ENCODE measurements at places on chromosomes 11 and 22.

- DNase-seq: no peak
Measured at GRCh38 chr11:44615913-44616791, 50.7 kb downstream of the CD82 start.

DNA sequence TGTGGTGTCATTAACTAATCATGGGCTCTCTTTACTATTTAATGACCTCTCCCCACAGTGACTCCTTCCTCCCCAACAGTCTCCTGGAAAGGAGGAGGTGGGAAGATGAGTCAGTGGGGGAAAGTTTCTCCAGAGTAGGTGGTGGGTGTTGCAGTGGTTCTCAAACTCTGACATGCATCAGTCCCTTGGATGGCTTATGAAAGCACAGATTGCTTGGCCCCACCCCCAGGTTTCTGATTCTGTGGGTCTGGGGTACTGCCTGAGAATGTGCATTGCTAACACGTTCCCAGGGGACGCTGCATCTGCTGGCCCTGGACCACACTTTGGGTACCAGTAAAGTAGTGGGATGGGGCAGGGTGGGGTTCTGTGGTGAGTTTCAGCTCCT is 9.8 kb downstream of the CD82 start:
- DNase-seq: no peak

DNA sequence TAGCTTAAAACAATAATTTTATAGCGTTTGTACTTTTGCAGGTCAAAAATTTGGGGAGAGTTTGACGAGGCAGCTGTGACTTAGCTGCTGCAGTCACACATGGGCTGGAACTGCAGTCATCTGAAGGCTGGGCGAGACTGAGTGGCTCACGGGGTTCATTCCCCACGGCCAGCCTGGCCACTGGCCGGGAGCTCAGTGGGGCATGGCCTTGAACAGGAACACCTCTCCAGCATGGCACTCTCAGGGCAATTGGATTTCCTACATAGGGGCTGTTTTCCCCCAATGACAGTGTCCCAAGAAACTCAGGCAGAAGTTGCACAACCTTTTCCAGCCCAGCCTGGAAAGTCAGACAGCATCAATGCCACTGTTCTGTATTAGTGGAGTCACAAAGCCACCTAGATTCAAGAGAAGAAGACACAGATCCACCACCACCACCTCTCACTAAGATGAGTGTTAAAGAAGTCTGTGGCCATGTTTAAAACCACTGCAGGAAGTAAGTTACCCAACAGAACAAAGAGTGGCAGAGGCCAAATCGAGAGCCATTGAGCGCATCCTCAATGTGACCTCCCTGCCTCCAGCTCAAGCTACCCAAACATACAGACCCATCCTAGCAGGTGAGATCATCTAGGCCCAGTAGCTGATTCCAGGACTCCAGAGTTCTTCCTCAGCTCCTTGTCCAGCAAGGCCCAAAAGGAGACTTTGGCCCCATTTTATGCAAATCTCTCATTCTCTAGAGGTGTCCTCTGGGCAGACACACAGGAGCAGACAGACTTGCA is 618.7 kb upstream of the CADM1 start:
- no peak for DNase-seq

DNA sequence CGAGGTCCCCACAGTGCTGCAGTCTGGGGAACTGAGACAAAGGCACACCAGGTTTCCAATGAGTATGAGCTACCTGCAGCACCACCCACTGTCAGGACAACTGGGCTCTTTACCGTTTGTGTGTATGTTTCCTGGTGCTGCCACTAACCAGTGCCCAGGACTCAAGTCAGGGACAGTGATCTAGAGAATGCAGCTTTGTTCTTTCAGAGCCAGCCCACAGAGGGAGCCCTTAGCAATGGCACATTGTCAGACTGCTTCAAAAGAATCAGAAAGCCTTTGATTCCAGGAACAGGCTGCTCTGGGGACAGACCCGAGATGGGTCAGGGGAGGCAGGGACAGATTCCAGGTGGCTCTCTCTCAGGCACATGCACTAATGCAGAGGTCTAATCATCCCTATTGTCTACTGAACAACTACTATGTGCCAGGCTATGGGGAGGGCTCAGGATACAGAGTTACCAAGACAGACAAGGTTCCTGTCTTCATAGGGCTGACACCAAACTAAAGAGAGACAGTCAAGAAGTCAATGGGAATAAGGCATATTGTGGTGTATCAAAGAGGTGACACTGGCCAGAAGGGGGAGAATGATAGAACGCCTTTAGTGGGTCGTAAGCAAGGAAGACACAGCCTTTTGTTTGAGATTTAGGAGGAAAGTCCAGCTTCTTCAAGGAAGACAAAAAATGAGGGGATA is 103.7 kb downstream of the VPREB1 start:
- no peak for DNase-seq

GRCh38 chr11:19422276-19422675 is 181.5 kb upstream of the E2F8 start:
- no peak for DNase-seq

DNA sequence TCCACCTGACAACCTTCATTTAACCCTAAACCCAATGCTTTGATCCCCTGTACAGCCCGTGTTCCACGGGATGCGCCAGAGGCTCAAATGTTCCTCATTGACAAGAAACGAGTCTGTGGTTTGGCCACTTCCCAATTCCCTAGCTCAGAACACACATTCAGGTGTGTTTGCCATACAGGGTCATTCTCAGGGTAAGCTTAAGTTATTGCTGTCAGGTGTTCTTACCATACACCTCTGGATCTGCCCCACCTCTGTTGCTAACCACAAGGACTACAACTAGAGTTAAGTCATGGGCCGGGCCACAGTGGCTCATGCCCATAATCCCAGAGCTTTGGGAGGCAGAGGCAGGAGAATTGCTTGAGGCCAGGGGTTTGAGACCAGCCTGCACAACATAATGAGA is 45.6 kb upstream of the POLD3 start:
- DNase-seq: no peak

GRCh38 chr22:47849576-47849975 is 1087.1 kb downstream of the TBC1D22A start:
- no peak for DNase-seq

DNA sequence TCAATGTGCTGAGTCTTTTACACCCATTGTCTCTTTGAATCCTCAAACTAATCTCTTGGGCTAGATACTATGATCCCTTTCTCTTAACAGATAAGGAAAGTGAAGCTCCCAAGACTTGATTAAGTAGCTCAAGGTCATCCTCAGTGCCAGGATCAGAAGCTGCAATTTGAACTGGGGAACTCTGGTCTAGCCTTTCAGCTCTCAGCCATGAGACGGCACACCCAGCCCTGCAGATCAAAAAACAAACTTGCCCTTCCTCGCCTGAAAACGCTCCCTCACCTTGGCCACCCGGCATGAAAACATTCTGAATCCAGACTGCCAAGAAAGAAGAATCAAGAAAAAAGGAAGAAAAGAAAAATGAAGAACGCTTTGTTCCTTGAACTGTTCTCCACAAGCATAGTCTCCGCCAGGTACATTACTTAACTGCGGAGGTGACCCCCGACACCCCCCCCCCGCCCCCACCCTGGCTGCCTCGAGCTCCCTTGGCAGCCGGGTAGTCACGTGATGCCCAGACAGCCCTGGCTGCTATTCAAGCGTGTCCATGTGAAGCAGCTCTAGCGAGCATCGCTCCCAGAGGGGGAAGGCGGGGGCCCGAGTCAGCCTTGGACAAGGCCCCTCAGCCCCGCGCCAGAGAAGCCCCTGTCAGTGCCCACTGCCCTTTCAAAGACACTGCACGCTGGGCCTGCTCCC is 451.2 kb downstream of the MIAT start:
- no peak for DNase-seq

- DNase-seq: no peak
Measured at GRCh38 chr11:109914809-109915653, 178.2 kb upstream of the ZC3H12C start.

- no peak for DNase-seq
Measured at GRCh38 chr11:100849009-100849900, 162.2 kb downstream of the ARHGAP42 start.

- DNase-seq: no peak
Measured at GRCh38 chr11:45254070-45254469, 32.1 kb downstream of the SYT13 start.

- DNase-seq: no peak
Measured at GRCh38 chr11:94648789-94649188, 81.6 kb downstream of the PIWIL4 start.

DNA sequence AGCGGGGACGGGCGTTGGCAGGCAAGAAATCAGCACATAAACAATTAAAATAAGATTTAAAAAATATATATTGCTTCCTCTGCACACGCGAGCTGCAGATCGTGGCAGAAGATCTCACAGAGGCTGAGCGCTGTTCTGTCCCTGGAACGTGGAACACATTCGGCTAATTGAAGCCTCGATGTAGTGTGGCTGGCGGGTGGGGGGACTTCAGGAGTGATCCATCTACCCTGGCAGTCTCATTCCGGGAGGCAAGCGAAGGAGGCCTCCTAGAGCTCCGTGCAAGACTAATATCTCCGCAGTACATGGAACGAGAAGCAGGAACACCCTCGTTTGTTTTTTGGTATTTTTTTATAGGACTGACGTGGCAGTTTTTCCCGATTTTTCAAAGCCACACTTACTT is 402.4 kb downstream of the MN1 start:
- no peak for DNase-seq

DNA sequence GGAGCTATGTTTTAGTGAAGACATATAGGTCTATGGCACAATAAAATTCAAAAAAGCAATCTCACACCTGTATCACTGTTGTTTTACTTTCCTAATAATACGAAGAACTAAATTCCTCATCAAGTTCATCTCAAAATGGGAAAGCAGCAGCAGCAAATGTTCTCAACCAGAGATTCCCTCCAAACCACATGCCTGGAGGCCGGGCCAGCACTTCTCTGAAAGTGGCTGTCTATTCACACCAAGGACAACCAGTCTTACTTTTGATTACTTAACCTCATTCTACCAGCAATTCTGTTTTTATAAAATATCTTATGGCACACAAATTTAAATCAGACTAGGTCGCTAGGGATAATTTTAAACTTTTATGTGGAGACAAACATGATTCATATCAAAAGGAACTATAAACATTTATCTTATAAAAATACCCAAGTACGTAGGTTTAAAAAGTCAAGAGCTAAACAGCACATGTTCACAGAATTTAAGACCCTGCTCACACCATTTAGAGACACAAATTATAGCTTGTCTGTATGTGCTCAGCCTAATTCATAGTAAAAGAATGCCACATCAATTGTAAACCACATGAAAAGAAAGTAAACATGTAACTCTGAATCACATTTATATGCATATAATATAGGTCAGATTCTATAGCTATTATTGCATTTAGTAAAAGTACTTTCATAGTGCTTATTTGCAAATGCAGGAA is 46.1 kb downstream of the RRAS2 start:
- DNase-seq: no peak

- DNase-seq: no peak
Measured at GRCh38 chr11:37370817-37371216, 772.8 kb upstream of the RAG2 start.

DNA sequence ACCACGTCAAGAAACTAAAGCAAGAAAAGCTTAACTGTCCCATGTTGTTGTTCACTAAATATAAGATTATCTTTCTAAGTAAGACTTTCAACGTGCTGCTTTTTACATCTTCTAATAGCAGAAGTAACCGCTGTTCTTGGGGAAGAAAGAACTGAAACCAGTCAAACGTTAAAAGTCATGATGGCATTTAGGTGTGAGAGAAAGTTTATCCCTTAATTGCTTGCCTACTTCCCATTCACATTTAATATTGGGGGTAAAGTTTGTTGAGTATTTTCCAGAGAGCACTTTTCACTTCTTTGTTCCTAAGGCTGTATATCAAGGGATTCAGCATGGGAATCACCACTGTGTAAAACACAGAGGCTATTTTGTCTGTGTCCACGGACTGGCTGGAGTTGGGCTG is 970 bp downstream of the OR5B21 start:
- no peak for DNase-seq

DNA sequence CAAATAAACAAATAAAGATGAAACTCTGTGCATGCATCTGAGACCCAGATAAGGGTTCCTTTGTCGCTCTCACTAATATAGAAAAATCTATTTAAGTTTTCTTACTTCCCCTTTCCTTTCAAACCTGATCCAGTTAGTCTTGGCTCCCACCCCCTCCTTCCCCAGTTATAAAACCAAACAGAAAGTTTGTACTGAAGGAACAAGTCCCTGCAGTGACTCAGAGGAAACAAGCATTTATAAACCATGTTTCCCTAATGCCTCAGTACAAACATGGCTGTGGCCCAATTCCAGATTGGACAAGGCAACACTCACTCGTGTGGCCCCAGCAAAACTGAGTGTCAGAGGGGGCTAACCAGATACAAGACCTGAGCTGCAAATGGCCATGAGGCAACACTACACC is 65.5 kb upstream of the ARHGAP20 start:
- DNase-seq: no peak

GRCh38 chr11:113705871-113706655 is at the start of gene TMPRSS5:
Gene TMPRSS5 (minus strand): TSS chr11:113706308. CDS start chr11:113706224, 84 bp downstream.
- no peak for DNase-seq

- no peak for DNase-seq
Measured at GRCh38 chr22:42791721-42792452, 65.2 kb downstream of the ARFGAP3 start.

DNA sequence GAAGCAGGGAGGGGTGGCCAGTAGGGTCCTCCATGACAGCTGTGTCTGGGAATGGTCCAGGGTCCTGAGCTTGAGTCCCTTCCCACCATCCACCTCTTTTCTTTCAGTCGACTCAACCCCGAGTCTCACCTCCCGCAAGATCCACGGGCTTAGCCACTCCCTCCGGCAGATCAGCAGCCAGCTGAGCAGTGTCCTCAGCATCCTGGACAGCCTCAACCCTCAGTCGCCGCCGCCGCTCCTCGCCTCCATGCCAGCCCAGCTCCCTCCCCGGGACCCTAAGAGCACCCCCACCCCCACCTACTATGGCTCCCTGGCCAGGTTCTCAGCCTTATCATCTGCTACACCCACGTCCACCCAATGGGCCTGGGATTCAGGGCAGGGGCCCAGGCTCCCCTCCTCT is 81.9 kb downstream of the CEP164 start:
- no peak for DNase-seq

- no peak for DNase-seq
Measured at GRCh38 chr11:46630237-46630636, 12.9 kb downstream of the ATG13 start.

DNA sequence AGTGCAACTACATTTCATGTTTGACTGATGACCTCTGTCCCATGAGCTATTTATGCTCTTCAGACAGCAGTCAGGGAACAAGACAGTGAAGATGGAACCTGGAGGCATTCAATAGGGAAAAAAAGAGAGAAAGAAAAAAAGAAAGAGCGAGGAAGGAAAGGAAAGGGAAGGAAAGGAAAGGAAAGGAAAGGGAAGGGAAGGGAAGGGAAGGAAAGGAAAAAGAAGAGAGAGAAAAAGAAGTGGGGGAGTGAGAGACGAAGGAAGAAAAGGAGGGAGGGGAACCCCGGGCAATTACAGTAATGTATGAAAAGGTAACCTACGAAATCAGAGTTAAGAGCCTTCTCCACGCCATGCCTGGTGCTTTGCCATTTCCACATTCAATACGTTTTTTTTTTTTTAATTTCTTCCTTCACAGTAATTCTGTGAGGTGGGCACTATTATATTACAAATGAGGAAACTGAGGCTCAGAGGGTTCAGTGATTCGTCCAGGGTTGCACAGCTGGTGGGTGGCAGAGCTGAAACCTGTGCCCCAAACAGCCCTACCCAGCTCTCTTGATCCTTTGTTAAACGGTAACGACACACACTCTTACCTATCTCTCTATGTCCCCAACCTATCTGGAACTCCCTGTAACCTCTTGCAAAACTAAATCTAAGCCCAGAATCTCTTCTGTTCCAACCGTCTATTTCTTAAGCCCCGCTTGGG is 39.3 kb downstream of the ETS1 start:
- DNase-seq: no peak

Measured in NCI-H1436 treated with DMSO at 0.1 percent for 48 hours (cell line).